Skeletal muscle cell (primary cell): ENCODE measurements at places on chromosomes 2 and 18.

GRCh38 chr2:137049518-137049917, 284.2 kb downstream of the THSD7B start:
- DNase-seq, result no peak

GRCh38 chr2:170163411-170164065, 14.4 kb upstream of the MYO3B start:
- DNase-seq, result no peak

GRCh38 chr2:149122516-149122915, 84.0 kb downstream of the LYPD6B start:
- no peak for DNase-seq

DNA sequence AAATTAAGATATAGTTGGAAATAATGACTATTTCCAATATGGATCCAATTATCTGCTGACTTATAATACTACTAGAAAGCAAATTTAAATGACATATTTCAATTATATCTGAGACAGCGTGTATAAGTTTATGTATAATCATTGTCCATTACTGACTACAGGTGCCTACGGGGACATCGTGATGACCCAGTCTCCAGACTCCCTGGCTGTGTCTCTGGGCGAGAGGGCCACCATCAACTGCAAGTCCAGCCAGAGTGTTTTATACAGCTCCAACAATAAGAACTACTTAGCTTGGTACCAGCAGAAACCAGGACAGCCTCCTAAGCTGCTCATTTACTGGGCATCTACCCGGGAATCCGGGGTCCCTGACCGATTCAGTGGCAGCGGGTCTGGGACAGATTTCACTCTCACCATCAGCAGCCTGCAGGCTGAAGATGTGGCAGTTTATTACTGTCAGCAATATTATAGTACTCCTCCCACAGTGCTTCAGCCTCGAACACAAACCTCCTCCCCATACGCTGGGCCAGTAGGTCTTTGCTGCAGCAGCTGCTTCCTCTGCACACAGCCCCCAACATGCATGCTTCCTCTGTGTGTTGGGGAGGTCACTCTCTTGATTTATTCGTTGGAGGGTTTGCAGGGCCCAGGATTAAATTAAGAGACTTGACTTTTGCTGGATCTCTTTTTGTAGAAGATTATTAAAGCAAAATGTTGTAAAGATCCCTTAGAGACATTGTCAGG, 194.4 kb downstream of the RPIA start:
- DNase-seq, result no peak

GRCh38 chr2:175396696-175397095, 215.2 kb upstream of the ATP5MC3 start:
- DNase-seq, result no peak

- DNase-seq, result no peak
These were observed 6.4 kb downstream of the ADCYAP1 start for GRCh38 chr18:911025-911424.

DNA sequence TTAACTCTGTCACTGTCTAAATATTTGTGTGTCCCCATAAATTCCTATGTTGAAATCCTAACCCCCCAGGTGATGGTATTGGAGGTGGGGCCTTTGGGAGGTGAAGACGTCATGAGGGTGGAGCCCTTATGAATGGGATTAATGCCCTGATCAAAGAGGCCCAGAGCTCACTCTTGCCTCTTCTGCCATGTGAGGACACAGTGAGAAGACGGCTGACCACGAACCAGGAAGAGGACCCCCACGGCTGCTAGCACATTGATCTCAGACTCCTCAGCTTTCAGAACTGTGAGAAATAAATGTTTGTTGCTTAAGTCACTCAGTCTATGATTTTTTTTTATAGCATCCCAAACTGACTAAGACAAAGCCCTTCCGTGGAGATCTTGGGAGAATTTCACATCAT, 71.2 kb downstream of the BCL2L11 start:
- no peak for DNase-seq

- no peak for DNase-seq
These were observed 39.5 kb upstream of the LBH start for GRCh38 chr2:30191819-30192271.

- DNase-seq, result no peak
These were observed 3.2 kb downstream of the TSHZ1 start for GRCh38 chr18:75213611-75214331.

DNA sequence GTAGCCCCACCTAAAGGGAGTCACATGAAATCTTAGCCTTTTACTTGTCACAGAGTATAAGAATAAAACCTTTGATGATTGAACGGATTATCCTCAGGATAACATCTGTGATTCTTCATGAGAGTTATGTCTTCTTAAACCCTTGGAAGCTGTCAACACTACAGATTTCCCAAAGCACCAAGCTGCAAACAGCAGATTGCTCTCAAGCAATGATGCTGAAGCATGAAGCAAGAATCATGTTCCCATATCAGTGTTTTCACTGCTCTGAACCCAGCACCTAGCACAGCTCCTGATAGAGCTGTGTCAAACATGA, 47.6 kb upstream of the CELF4 start:
- no peak for DNase-seq
